Activated naive CD8-positive, alpha-beta T cell treated with anti-CD3 and anti-CD28 coated beads for 36 hours (primary cell): ENCODE measurements at places on chromosomes 1 and 21. TPM values are rescaled to one million over a fixed set of nuclear protein-coding genes. Genes with fewer than 3 reads are reported as not detected.

GRCh38 chr1:167077868-167078210 is 12.3 kb downstream of the GPA33 start:
- H3K27me3 ChIP-seq: peaks cover 4% of the 10 kb centered on the region
- no peak overlapping the region for H3K27ac ChIP-seq
- peaks cover 9% of the 10 kb centered on the region for H3K4me1 ChIP-seq
- no peaks in the 10 kb centered on the region for H3K36me3 ChIP-seq
- no peak for DNase-seq

OR2T2 gene
- total RNA-seq: not detected

NEK2 gene
- 24.2 TPM for total RNA-seq

DNA sequence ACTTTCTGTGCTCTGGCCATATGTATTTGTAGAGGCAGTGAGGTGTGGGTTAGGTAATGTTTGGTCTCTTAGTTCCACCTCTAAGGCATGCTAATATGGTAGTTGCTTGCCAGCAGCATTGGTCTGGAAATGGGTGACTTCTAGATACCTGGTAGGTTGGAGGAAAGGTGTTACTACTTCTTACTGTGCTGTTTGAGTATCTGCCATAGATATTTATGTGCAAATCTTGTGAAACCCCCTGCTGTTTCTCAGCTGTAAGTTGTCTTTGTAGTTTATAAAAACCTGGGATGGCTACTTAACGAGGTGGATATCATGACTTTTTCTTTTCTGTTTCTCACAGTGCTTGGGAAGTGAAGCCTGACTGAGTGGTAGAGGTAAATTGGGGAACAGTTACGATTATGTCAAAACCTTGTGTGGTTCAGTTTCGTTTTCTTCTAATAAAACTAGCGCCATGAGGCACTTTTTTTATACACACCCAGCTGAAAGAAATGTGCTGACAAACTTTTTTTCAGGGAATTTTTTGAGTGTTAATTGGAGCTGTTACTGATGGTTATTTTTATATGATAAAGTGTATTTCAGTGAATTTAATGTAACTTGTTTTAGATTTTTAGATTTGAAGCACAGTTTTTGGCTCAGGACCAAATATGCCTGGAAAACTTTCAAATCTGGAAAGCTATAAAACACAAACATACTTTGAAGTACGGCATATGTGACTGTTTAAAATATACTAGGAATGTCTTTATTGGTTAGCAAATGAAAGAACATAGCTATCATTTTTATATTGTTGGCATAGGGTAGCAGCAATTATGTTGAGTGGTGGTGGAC is 42.1 kb downstream of the CAMSAP2 start:
- H3K36me3 ChIP-seq: peaks cover 10% of the 10 kb centered on the region
- H3K27ac ChIP-seq: no peak overlapping the region
- DNase-seq: no peak
- peaks cover 7% of the 10 kb centered on the region for H3K4me1 ChIP-seq

GRCh38 chr21:25573409-25574206 is 33.7 kb downstream of the MRPL39 start:
- DNase-seq: peak; percentile 67
- H3K27me3 ChIP-seq: peaks cover 47% of the 10 kb centered on the region
- peak overlapping the region; percentile 98 for H3K27ac ChIP-seq
- peak overlapping the region; percentile 83 for H3K4me3 ChIP-seq
- H3K4me1 ChIP-seq: peaks cover 79% of the 10 kb centered on the region

FAM3B gene
- not detected for total RNA-seq
